ENCODE measurements at places on chromosomes 11 and 22. TPM values are rescaled to one million over a fixed set of nuclear protein-coding genes. Genes with fewer than 3 reads are reported as not detected.

The MPEG1 gene
- 78.6 TPM for total RNA-seq

The SCN3B gene
- total RNA-seq: 3.2 TPM

The SMIM35 gene
- not detected for total RNA-seq

The SLC17A6 gene
- not detected for total RNA-seq

The HIPK3 gene
- 298 TPM for total RNA-seq

The MPST gene
- 143 TPM for total RNA-seq

DNA sequence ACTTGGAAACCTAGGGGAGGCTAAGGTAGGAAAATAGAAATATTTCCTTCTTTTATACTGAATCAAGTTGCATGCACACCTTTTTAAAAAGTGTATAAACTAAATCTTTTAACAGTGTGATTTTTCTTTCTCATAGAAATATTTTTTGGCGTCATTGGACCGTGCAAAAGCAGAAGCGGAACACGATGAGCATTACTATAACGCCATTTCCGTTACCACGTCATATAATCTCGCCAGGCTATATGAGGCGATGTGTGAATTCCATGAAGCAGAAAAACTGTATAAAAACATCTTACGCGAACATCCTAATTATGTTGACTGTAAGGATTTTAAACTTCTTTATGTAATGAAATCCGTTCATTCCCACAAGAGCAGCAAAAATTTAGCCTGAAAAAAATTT is 13.4 kb downstream of the CTR9 start:
- no peaks in the 10 kb centered on the region for H3K27me3 ChIP-seq
- peaks cover 23% of the 10 kb centered on the region for H3K36me3 ChIP-seq
- no peak for DNase-seq
- H3K4me3 ChIP-seq: no peak overlapping the region

DNA sequence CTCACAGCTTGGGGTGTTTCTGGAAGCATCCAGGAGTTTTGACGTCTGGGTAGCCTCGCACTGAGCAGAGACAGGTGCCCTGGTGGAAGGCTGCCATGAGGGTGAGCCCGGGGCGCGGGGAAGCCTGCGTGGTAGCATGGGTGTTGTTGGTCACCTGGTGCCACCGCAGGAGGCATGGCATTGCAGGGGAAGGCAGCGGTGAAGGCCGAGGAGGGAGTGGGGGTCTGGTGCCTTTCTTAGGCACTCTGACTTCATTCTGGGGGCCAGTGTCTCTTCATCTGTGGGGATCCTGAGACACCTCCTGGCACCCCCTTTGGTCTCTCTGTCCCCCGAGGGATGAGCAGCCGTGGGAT is 271.2 kb downstream of the TBC1D22A start:
- no peaks in the 10 kb centered on the region for H3K36me3 ChIP-seq
- H3K27ac ChIP-seq: no peak overlapping the region
- H3K4me1 ChIP-seq: no peaks in the 10 kb centered on the region
- no peak overlapping the region for H3K4me3 ChIP-seq
- DNase-seq: no peak
- H3K27me3 ChIP-seq: no peaks in the 10 kb centered on the region

GRCh38 chr11:130528298-130529261 is 80.1 kb downstream of the ADAMTS15 start:
- H3K36me3 ChIP-seq: no peaks in the 10 kb centered on the region
- H3K4me1 ChIP-seq: peaks cover 21% of the 10 kb centered on the region

- H3K4me1 ChIP-seq: peaks cover 4% of the 10 kb centered on the region
- H3K36me3 ChIP-seq: no peaks in the 10 kb centered on the region
- no peak overlapping the region for H3K27ac ChIP-seq
- H3K4me3 ChIP-seq: no peak overlapping the region
- no peaks in the 10 kb centered on the region for H3K27me3 ChIP-seq
Measured at GRCh38 chr11:75945947-75946346, 130.9 kb downstream of the UVRAG start.

DNA sequence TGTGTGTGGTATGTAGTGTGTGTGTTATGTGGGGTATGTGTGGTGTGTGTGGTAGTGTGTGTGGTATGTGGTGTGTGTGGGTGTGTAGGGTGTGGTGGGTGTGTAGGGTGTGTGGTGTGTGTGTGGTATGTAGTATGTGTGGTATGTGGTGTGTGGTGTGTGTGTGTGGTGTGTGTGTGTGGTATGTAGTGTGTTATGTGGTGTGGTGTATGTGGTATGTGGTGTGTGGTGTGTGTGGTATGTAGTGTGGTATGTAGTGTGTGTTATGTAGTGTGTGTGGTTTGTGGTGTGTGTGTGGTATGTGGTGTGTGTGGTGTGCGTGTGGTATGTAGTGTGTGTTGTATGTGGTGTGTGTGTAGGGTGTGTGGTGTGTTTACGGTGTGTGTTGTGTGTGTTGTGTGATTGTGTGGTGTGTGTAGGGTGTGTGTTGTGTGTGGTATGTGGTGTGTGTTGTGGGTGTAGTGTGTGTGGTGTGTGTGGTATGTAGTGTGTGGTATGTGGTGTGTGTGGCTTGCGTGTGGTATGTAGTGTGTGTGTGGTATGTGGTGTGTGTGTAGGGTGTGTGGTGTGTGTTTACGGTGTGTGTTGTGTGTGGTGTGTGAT is 4.2 kb upstream of the PPP6R2 start:
- H3K27me3 ChIP-seq: no peaks in the 10 kb centered on the region
- H3K4me3 ChIP-seq: no peak overlapping the region
- no peak overlapping the region for H3K27ac ChIP-seq
- peaks cover 10% of the 10 kb centered on the region for H3K4me1 ChIP-seq
- DNase-seq: no peak

DNA sequence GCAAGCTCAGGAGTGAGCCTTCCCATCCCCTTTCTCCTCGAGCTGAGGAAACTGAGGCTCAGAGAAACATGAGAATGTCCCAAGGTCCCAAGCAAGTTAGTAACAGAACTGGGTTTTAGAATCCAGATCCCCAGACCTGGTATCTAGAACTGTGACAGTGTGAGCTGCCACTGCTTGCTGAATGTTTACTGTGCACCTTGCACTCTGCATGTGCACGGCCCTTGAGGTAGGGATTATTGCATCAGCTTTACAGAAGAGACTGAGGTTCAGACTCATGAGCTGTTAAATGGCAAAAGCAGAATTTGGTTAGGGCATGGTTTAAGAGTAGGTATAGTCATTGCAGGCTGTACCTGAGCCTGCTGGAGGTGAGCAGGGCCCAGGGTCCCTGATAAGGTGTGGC is 3.8 kb upstream of the MPPED1 start:
- no peak overlapping the region for H3K27ac ChIP-seq
- H3K27me3 ChIP-seq: peaks cover 29% of the 10 kb centered on the region
- no peak for DNase-seq
- no peak overlapping the region for H3K4me3 ChIP-seq
- no peaks in the 10 kb centered on the region for H3K4me1 ChIP-seq
- no peaks in the 10 kb centered on the region for H3K36me3 ChIP-seq

GRCh38 chr11:2444821-2445745 is at the start of gene KCNQ1:
TSS of gene KCNQ1 (plus strand) at chr11:2445008. CDS start at chr11:2445099, 91 bp downstream.
- no peaks in the 10 kb centered on the region for H3K27me3 ChIP-seq
- peak; percentile 69 for DNase-seq
- peaks cover 32% of the 10 kb centered on the region for H3K4me1 ChIP-seq
- peak within 1 kb of the TSS; percentile 34 for H3K27ac ChIP-seq
- no peaks in the 10 kb centered on the region for H3K36me3 ChIP-seq

- no peak for DNase-seq
- no peaks in the 10 kb centered on the region for H3K4me1 ChIP-seq
- H3K4me3 ChIP-seq: no peak overlapping the region
- peaks cover 16% of the 10 kb centered on the region for H3K36me3 ChIP-seq
- H3K27ac ChIP-seq: no peak overlapping the region
Measured at GRCh38 chr11:256952-257737, 20.4 kb downstream of the PSMD13 start.

GRCh38 chr22:20957102-20957682 is 9.9 kb upstream of the AIFM3 start:
- DNase-seq: peak; percentile 66
- H3K27me3 ChIP-seq: no peaks in the 10 kb centered on the region
- peak overlapping the region; percentile 58 for H3K27ac ChIP-seq
- H3K36me3 ChIP-seq: no peaks in the 10 kb centered on the region
- peak overlapping the region; percentile 44 for H3K4me3 ChIP-seq

GRCh38 chr11:64865286-64866172 is 12.9 kb downstream of the EHD1 start:
- no peak for DNase-seq
- H3K4me3 ChIP-seq: peak overlapping the region; percentile 21
- no peaks in the 10 kb centered on the region for H3K27me3 ChIP-seq
- peaks cover 68% of the 10 kb centered on the region for H3K4me1 ChIP-seq

GRCh38 chr11:127130321-127130720 is 129.8 kb upstream of the KIRREL3 start:
- DNase-seq: no peak
- no peak overlapping the region for H3K27ac ChIP-seq
- no peak overlapping the region for H3K4me3 ChIP-seq
- H3K4me1 ChIP-seq: no peaks in the 10 kb centered on the region

DNA sequence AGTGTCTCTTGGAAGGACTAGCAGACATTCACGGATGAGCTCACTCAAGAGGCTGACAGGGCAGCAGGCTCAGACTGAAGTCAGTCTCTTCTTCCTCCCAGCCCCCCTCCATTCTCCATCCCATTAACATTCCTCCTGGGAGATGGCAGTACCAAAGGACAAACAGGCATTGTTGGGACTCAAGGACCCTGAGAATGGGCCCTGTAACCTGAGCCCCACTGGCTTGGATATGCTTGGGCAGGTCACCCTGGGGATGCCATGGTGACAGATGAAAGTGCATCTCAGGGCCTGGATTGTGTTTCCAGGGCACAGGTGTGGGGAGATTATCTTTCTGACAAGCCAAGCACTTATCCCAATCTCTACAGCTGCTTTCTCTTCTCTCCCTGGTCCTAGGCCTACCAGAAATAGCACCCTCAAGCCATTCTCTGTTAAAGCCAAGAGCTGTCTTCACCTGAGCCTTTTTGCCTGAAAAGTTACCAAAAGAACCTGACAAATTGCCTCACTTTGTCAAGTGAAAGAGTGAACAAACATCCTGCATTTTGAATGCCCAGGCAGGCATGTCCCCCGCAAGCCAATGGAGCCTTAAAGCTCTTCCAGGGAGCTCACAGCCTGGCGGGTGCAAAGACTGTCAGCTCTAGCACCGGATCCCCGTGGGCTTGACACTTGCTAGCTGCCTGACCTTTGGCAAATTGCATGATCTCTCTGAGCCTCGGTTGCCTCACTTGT is 366.0 kb upstream of the NARS2 start:
- no peak overlapping the region for H3K27ac ChIP-seq
- DNase-seq: no peak
- no peaks in the 10 kb centered on the region for H3K36me3 ChIP-seq
- H3K27me3 ChIP-seq: no peaks in the 10 kb centered on the region

GRCh38 chr11:100561323-100561722 is 125.8 kb upstream of the ARHGAP42 start:
- no peak overlapping the region for H3K4me3 ChIP-seq
- DNase-seq: no peak
- H3K27ac ChIP-seq: peak overlapping the region; percentile 37
- H3K4me1 ChIP-seq: peaks cover 7% of the 10 kb centered on the region
- no peaks in the 10 kb centered on the region for H3K36me3 ChIP-seq

- no peak overlapping the region for H3K27ac ChIP-seq
- no peak overlapping the region for H3K4me3 ChIP-seq
- H3K27me3 ChIP-seq: no peaks in the 10 kb centered on the region
Measured at GRCh38 chr22:32752326-32752725, 49.2 kb upstream of the TIMP3 start.

DNA sequence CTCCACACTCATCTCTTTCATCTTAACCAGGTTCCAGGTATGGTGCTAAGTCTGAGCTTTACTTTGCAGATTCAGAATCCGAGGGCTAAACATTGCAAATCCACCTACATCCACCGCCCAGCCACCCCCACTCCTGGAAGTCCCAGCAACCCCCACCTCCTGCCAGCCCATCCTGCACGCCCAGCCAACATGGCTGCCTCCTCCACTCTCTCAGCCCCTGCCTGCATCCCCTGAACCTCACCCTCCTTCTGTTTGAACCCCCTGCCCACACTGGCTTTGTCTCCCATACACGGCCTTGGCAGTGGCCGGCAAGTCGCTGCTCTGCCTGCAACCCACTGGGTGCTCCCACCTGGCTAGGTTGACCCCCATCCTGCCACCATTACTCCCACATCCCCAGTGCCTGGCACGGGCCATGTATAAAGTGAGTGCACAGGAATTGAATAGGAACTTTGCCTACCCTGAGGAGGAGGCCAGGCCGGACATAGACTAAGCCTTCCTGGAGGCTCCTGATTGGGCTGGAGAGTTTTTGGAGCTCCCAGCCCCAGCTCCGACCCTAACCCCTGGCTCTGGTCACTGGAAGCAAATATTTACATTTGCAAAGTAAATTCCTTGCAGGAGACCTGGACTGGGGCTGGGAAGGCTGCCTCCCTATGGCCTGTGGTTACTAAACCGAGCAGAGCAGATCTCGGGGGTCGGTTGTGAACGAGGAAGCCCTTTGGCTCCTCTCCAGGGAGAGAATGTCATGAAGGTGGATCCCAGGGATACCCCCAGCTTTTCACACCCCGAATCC is 14.4 kb downstream of the EMID1 start:
- H3K27me3 ChIP-seq: no peaks in the 10 kb centered on the region
- no peak for DNase-seq
- H3K36me3 ChIP-seq: no peaks in the 10 kb centered on the region
- no peak overlapping the region for H3K4me3 ChIP-seq
- H3K4me1 ChIP-seq: peaks cover 5% of the 10 kb centered on the region

- H3K36me3 ChIP-seq: no peaks in the 10 kb centered on the region
- no peaks in the 10 kb centered on the region for H3K27me3 ChIP-seq
- no peak overlapping the region for H3K4me3 ChIP-seq
- H3K27ac ChIP-seq: no peak overlapping the region
- peaks cover 4% of the 10 kb centered on the region for H3K4me1 ChIP-seq
Measured at GRCh38 chr22:27523711-27524110, 277.8 kb downstream of the MN1 start.

- DNase-seq: peak; percentile 66
- no peak overlapping the region for H3K4me3 ChIP-seq
- peak overlapping the region; percentile 75 for H3K27ac ChIP-seq
- H3K4me1 ChIP-seq: peaks cover 60% of the 10 kb centered on the region
- no peaks in the 10 kb centered on the region for H3K27me3 ChIP-seq
Measured at GRCh38 chr22:20867179-20868024, 8.6 kb downstream of the SNAP29 start.

- no peak for DNase-seq
- no peak overlapping the region for H3K4me3 ChIP-seq
- H3K27ac ChIP-seq: no peak overlapping the region
- peaks cover 50% of the 10 kb centered on the region for H3K4me1 ChIP-seq
- H3K27me3 ChIP-seq: no peaks in the 10 kb centered on the region
Measured at GRCh38 chr11:114233755-114234154, 62.4 kb upstream of the NNMT start.

- peak; percentile 56 for DNase-seq
- no peaks in the 10 kb centered on the region for H3K27me3 ChIP-seq
- H3K4me3 ChIP-seq: no peak overlapping the region
Measured at GRCh38 chr11:71080239-71081097, 171.9 kb downstream of the SHANK2 start.

DNA sequence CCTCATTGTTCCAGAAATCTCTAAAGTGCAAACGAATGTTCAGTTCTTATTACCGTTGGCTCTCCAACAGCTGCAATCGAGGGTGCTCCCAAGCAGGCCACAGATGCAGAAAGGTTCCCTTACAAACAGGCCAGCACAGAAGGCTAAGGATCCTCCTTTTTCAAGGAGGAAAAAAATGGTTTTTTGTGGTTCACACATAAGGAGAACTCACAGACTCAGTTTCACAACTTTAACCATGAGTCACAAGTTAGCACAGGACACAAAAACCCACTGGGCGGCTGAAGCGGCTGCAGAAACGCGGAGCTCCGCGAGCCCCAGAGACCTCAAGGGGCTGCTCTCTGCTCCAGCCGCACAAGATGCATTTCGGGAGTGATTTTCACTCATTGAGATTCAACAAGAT is 98.2 kb upstream of the PRR5 start:
- H3K4me3 ChIP-seq: no peak overlapping the region
- no peaks in the 10 kb centered on the region for H3K36me3 ChIP-seq
- no peak for DNase-seq
- no peak overlapping the region for H3K27ac ChIP-seq

Data from heart left ventricle (tissue), 16 donors.